AG10803 (cell line): ENCODE measurements at places on chromosomes 11 and 22.

DNA sequence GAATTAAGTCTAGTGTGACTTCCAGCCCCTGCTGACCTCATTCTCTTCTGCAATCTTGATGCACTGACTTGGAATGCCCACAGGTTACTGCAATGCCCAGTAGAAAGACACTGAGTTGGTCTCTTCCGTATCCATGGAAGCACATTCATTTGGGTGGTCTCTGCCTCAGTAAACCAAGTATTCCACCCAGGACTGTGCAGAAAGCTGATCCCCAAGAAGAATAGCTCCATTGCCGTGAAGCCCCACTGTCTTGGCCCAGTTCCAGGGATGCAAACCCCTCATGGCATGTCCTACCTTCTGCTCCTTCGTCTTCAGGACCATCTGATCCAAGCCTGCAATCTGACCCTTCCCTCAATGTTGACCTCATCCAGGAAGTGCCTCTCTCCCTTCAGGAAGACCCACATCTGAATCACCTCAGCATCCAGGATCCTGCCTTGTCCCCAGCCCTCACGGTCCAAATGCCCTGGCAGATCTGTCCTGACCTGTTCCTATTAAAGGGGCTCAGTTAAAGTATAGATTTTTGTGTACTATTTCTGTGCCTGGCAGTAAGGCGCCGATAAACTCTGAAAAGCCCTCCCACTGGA, 425.8 kb downstream of the SOX6 start:
- DNase-seq = no peak

DNA sequence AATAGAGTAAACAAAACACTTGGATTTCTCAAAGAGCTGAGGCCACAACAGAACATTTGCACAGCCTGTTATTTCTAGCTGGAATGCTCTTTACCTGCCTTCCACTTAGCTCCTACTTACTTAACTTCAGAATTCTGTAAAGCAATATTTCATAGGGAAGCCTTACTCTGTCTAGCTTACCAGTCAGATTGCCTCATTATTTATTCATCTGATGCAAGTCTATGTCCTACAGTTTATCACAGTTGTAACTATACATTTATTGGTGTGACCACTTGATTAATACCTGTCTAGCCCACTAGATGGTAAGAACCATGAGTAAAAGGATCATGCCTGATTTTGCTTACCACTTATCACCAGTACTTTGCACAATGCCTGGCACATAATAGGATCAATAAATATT, 56.1 kb upstream of the ME3 start:
- no peak for DNase-seq

DNA sequence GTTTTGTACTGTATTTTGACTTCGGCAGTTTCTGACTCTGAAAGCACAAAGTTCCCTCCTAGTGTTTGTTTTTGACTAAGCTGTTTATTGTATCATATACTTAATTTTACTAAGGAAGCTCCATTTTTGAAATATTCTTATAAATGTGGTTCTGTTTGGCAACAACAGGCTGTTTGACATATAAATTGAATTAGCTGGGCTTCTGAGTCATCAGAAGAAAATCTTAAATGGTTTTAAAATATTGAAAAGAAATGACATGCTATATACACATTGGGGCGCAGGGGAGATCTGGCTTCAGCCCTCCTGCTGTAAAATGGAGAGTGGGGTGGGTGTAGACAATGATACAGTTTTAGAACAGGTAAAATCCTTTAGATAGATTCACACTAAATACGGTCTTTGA, 38.6 kb downstream of the SHISA8 start:
- peak; percentile 43 for DNase-seq

DNA sequence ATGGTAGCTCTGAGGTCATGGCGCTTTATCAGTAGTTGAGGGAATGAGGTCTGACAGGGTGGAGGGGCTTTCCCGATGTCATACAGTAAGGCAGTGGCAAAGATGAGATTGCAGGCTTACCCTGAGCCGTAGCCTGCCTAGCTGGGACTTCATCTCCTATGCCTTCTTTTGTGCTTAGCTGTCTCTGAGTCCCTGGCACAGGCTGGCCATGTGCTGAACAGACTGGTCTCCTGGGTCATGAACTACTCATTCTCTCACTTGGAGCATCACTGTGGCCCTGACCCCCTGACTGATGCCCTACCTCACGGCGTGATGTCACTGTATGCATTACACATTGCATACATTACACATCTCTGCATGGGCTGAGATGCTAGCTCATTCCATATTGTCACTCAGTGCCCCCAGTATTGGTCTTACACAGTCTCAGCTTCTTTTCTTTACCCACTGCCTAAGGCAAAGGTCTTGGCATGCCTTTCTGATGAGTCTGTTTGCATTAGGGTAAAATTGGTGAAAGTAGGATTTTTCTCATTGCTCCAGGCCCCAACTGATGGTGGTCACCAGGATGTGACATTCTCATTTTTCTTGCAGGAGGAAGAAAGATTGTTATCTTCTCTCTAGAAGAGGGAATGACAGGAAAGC, 389.4 kb upstream of the CADM1 start:
- no peak for DNase-seq

DNA sequence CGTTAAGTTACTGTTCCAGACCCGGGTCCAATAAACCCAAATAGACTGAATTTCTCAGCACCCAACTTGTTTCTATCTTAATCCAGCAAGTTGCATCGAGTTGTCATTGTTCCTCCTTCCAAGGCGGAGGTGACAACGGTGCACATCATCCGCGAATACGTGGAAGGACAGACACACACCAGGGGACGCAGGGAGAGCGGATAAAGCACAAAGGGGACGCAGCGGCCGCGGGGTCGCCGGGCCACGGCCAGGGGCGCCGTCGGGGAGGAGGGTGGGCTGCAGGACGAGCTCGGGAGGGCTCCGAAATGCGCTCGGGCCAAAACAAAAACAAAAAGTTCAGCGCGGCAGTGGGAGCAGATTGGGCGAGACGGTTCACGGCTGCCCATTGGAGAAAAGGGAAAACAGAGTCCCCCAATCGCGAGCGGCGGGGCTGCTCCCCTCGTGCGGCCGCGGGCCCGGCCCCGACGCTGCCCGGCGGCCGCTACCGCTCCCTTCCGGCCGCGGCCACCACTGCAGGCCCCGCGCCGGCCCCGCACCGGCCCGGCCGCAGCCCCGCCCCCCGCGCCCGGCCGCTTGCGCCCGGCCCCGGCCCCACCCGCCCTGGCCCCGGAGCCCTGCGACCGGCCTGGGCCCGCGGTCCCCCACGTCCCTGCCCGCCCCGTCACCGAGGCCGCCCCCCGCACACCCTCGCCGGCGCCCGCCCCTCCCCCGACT, 518 bp downstream of the KMT5B start:
- DNase-seq = peak; percentile 78

GRCh38 chr22:42931421-42932196, 74.5 kb upstream of the ARFGAP3 start:
- DNase-seq = peak; percentile 86

DNA sequence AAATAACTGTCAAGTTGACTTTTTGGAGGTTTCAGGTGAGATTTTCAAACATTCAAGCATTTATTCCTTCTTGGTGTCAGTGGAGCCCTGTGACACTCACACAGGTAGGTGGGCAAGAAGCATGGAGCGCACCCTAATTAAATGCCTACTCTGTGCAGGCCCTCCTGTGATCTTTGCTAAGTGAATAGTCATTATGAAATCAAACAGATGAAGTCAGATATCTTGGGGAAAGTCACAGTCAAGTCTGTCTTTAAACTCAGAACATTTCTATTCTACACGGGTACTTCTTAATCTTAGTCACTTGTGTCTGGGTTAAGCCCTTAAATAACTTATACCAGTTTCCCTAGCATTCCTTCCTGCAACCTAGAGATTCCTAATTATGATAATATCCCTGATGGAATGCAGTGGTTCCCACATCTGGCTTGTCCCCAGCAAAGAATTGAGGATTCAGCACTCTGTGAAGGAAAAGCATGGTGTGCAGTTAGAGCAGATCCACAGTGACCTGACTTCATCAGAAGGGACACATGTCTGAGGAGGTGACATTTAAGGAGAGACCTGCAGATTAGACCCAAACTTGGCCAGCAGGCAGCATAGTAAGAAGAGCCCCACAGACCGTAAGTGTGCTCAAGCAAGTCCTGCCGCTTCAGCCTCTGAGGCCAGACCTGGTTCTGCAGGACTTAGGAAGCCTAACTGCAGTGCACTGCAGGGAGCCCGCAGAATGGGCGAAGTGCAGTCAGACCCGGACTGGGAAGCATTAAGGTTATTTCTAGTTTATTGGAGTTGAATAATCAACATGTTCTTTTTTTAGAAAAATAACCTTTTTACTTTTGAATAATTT, 85.3 kb upstream of the GAL start:
- DNase-seq = peak; percentile 66

DNA sequence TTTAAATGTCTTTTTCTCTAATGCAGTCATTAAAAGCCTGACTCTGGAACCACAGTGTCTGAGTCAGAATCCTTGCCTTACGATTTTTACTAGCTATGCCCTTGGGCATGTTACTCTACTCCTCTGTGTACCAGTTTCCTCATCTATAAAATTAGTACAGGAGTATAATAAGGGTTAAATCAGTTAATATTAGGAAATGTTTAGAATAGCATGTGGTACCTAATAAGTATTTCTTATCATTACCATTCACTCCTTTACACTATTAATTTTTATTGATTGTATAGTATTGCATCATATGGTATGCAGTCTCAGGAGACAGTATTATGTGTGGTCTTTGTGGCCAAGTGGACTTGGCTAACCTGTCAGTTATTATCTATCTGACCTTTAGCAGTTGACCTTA, 68.2 kb downstream of the METTL15 start:
- DNase-seq = no peak

GRCh38 chr11:56906683-56907148, 82.0 kb upstream of the OR5AK2 start:
- DNase-seq = no peak

- DNase-seq = peak; percentile 58
Measured at GRCh38 chr11:17921659-17922415, 91.0 kb downstream of the SERGEF start.

- no peak for DNase-seq
Measured at GRCh38 chr11:21446939-21447590, 745.8 kb upstream of the ANO5 start.

- DNase-seq = no peak
Measured at GRCh38 chr11:44372989-44373388, 63.0 kb upstream of the ALX4 start.

DNA sequence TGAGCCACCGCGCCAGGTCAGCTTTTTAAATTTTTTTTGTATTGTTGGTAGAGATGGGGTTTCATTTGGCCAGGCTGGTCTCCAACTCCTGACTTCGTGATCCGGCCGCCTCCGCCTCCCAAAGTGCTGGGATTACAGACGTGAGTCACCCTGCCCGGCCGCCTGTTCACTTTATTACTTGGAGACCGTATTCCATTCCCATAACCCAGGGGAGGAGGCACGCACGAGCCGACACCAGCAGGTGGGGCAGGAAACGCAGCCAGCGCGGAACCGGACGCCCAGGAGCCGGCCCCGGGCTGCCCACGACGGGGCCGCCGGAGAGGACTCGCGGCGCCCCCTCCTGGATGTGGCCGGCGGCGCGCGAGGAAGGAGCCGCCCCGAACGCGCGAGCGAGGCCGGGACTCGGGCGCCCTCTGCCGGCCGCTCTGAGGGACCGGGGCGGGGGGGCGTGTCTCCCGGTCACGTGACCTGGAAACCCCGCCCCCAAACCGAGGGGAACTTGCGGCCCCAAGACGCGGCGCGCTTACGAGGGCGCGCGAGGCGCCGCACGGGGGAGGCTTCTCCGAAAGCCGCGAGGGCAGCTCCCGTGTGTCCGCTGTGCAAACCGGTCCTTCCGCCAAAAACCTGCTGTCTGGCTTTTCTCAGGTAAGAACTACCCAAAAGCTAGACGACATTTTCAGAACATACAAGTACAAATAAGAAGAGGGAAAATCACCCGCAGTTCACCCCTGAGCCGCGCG, 11.6 kb upstream of the RNH1 start:
- DNase-seq = peak; percentile 98

DNA sequence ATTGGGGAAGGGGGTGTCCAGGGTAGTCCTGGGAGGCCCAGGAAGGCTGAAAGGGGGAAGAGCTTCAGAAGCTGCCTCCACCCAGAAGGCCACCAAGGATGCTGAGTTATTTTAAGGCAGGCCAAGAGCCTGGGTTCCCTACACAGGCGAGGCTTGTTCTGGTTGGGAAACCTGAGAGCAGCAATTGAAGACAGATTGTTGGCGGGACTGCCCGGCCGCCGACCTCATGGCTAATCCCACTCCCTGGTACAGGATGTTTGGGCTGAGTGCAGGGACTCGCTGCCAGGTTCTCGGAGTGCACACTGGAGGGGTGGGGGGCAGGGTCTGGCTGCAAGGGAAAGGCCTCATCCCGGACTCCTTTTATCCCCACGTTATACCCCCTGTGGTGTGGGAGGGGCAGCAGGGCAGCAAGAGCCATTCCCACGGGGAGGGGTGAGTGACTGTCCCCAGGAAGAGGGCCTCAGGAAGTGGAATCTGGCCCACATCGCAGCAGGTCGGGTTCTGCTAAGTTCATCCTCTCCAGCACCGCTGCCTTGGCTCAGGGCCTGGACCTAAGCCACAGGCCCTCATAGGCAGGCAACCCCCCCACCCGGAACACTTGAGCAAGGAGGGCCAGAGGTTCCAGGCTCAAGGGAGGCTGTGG, 43.6 kb upstream of the PRR5 start:
- peak; percentile 94 for DNase-seq
